Retinal pigment epithelial cell (primary cell): ENCODE measurements at places on chromosomes 13 and 19.

DNA sequence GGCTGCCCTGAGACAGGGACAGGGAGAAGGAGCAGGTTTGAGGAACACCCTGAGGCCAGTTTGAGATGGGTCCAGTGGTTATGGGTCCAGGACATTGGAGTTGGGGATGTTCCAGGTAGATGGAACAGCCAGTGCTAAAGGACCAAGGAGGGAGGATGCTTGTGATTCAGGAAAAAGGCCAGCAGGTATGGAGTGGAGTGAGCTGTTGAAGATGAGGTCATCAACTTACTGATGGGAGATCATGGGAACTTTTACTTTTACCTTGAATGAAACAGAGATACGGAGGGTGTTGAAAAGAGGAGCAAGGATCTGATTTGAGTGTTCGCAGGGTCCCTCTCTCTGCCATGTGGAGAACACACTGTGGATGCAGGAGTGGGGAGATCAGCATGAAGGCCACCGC lies 25.5 kb downstream of the SPTBN4 start:
- DNase-seq: no peak

GRCh38 chr19:16585808-16586476 lies 13.7 kb upstream of the SLC35E1 start:
- no peak for DNase-seq

DNA sequence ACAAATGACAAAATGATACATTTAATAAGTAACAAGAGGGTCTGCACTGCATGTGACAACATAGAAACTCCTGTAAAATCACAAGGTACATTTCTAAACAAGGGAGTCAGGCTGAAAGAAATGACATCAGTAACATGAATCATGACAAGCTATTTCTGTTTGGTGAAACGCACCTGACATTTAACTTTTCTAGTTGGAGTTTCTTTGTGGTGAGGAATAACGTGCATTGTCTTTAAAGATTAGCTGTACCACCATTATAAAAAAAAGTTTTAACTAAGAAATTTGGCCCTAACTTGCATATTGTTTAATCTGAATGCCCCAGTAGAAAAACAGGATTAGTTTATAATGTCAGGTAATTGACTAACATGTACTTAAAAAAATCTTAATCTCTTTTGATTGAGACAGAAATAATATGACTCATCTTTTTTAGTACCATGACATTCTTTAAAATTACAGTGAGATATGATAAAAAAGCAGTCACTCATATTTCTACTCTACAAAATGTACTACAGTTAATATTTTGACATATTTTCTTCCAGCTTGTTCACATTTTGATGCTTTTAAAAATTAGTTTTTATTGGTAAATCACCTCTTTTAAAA lies 418.2 kb downstream of the KLF12 start:
- peak; percentile 52 for DNase-seq

GRCh38 chr19:28577233-28577632 lies 635.7 kb downstream of the UQCRFS1 start:
- no peak for DNase-seq
